Urinary bladder (tissue), 4 donors: ENCODE measurements at places on chromosomes 6 and 20.
A peak's percentile ranks its signal among the peaks of the same experiment; 100 is the strongest.

- DNase-seq, result no peak
These were observed 421.8 kb upstream of the SOX4 start for GRCh38 chr6:21171801-21172200.

DNA sequence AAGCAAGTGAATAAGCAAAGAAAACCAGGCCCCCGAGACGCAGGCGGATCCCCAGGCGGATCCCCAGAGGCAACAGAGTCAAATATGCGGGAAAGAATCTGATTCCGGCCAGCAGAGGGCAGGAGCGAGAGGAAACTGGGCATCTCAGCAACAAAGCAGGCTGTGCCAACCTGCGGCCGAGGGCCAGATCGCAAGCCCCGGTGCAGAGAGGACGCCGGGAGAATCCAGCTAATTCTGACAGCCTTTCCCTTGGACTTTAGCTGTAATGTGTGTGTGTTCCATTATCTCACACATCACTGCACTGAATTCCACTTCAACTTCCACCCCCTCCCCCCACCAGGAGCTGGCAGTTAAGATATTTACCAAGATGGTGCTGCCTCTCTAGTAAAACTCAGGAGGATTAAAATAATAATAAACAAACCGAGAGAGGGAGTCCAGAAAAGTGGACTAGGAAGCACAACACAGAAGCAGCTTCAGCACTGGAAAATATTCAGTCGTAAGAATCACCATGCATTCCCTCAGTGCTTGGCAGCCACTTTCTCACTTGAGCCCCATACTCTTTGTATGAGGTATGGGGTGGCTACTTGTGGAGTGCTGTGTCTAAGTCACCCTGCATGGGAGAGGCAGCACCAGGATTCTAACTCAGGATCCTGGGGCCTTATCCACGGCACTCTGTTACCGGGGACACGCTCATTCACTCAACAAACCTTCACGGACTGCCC is 66.2 kb upstream of the SNX9 start:
- peak; percentile 47 for DNase-seq

DNA sequence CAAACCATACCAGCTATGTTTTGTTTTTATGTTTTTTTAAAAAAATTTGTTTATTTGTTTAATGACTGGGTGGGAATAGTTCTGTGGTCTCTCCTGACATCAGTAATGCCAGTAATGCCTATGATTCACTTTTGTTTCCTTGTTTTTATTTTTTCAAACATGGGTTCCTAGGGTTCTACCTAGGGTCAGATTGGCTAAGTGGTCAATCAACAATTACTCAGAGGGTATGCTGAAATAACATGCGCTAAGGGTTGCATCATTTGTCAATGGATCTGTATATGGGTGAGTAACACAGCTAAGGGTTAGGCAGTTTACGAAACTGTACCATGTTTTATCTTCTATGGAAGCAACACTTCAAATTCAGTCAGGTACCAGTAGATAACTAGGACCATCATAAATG is 583.8 kb upstream of the GJE1 start:
- no peak for DNase-seq

- DNase-seq, result no peak
These were observed 108.6 kb upstream of the SLC2A12 start for GRCh38 chr6:134161041-134161440.

GRCh38 chr20:52405417-52405816 is 213.8 kb upstream of the ZFP64 start:
- no peak for DNase-seq

DNA sequence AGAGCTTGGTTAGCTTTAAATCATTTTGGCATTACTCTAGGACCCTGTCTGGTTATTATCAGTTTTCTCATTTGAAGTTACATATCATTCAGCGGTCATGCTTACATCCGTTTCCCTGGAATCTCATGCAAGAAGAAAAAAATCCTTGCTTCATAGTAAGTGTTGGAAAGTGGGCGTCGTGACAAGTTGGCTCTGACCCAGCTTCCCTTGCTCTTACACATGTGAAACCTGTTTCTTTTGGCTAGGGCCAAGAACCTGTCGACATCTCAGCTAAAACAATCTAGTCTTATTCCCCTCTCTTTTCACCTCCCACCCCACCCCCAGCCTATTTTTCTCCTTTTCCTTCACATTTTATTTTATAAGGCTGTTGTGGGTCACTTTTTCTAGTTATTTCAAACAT is 45.5 kb downstream of the ANKS1A start:
- DNase-seq, result peak; percentile 52

DNA sequence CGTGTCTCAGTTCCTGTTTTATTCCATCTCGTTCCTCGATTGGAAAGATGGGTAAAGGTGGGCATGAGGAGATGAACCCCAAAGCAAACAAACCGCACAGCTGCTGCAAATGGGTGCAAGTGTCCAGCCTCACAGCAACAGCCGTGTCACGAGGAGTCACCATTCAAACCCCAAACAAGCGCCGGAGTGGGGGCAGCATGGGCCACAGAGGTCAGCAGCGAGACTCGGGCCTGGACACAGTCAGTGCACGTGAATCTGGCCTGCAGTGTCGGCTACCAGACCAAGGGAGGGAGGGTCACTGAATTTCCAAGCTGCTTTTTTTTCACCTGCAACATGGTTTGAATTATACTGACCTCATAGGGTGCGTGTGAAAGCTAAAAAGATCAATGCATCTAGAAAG is 63.5 kb downstream of the EZR start:
- DNase-seq, result no peak

DNA sequence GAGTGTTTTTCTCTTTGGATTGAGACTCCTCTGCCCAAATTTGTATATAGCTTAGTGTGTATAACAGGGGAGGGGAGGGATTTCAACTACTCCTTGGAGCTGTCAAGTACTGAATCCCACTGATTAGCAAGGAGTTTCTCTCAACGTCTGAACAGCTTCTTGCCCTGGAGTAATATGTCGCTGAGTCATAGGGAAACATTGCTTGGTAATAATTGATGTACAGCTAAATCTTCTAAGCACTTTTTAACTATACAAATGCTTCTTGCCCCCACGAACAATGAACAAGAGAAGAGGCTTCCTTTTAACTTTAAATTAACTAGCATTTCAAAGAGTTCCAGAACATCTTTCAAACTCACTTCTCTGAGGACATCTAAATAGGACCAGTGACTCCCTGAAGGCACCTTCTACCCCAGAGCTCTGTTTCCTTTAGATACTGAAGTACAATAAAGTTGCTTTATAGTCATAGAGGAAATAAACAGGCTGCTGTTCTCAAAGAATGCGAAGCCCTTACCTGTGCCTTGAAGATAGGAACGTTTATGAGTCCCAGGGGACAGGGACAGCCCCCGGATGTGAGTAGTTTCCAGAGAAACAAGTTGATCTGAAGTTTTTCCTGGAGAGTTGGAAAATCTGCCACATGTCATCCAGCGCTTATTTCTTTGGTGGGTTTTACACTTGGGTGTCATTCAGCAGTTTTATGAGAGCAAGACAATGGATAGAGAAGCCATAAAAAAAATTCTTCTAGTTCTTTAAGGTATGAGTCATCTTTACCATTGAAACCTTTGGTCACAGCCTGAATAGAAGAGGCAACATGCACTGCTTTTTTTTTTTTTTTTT is 462.5 kb upstream of the BTBD3 start:
- DNase-seq, result peak; percentile 45

DNA sequence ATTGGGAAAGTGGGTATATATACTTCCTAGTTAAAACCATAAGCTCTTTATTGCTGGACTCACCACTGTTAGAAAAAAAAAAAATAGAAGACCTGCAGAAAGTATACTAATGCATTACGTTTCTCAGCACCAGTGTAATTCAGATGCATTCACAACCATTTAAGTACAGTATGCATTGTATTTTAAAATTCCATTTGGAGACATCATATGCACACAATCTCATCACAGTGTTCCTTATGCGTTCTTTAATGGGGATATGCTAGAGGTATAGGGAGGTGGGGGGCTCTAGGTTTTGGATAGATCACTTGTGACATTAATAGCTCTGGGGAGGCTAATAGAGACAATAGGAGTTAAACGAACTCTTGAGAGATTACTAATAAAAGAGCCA is 9.4 kb downstream of the TFAP2A start:
- no peak for DNase-seq

DNA sequence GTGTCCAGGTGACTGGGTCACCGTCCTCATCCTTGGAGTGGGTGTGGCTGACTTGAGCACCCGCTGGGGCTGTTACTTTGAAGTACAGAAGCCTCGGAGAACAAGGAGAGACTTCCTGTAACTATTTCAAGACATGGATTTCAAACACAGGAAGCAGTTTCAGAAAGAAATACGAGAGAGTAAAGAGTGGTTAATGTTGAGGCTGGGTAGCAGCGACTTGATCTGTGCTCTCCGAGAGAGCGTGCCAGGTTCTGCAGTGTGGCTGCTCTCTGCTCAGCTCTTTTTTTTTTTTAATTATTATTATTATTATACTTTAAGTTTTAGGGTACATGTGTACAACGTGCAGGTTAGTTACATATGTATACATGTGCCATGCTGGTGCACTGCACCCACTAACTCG is 17.5 kb upstream of the EFCAB8 start:
- no peak for DNase-seq

- no peak for DNase-seq
These were observed 15.8 kb downstream of the CGA start for GRCh38 chr6:87078983-87079616.
